ENCODE measurements at places on chromosomes 7 and 10. TPM values are rescaled to one million over a fixed set of nuclear protein-coding genes. Genes with fewer than 3 reads are reported as not detected.

The RSPH10B gene
- total RNA-seq: 0.12 TPM

The STOX1 gene
- 0.12 TPM for total RNA-seq

The PIK3CG gene
- 0.82 TPM for total RNA-seq

The NUTM2D gene
- total RNA-seq: 6.2 TPM

The SPDYE11 gene
- not detected for total RNA-seq

The VPS37D gene
- total RNA-seq: 3.6 TPM

The TMEM26 gene
- total RNA-seq: 0.18 TPM

GRCh38 chr10:87093632-87094372, 841 bp downstream of the GLUD1 start:
- peak; percentile 12 for DNase-seq

- DNase-seq: no peak
Measured at GRCh38 chr10:30294476-30295240, 54.4 kb downstream of the MTPAP start.

GRCh38 chr7:34057956-34058355, 152.6 kb downstream of the BMPER start:
- no peak for DNase-seq

DNA sequence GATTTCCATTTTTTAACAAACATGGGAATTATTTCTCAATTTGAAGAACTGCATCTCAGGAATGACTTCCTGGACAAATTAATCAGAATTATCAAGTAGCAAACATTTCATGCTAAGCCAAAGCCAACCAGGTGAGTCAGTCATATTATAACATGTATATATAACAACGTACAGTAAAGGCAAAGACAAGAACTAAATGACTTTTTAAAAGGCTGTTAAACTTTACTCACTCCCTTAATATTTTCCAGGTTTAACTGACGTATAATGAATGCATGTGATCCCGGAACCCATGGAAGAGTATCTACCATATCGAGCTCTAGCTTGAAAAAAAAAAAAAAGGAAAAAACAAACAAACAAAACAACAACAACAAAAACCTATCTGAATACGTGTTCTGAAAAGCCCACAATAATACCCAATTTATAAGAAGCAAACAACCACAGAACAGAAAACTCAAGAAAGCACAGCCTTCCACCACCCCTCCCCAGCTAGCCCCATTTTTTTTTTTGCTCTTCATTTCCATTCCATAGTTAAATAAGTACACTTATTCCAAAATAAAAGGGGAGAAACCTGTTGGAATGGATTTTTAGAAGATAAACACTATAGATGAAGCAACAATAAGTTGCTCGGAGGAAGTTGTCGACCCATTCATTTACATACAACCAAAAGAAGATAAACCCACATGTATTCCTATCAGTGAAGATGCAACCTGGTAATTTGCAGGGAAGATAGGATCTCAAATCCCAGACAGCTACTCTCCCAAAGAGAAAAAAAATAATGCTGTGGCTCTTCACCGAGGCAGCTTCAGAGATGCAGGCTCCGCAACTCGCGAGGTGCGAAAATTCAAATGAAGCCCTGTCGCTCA, 537 bp downstream of the NAPEPLD start:
- no peak for DNase-seq

- DNase-seq: no peak
Measured at GRCh38 chr10:49184642-49185111, 3.5 kb downstream of the TMEM273 start.

DNA sequence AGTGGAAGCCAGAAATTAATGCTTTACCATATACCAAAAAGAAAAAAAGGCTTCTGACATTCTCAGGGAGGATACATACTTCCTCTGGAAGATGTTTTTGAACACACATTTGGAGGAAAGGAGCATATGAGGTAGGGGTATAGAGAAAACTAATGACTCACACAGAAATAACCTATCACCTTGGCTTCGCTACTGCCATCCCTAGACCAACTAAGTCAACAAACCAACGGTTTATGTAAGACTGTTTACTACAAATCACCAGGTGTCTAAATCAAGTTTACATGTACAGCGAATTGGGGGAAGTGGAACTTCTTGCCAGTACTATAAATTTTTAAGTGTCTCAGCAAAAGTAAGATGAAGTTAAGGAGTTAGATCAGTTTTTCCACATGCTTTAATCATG, 96.9 kb downstream of the NT5C2 start:
- no peak for DNase-seq

DNA sequence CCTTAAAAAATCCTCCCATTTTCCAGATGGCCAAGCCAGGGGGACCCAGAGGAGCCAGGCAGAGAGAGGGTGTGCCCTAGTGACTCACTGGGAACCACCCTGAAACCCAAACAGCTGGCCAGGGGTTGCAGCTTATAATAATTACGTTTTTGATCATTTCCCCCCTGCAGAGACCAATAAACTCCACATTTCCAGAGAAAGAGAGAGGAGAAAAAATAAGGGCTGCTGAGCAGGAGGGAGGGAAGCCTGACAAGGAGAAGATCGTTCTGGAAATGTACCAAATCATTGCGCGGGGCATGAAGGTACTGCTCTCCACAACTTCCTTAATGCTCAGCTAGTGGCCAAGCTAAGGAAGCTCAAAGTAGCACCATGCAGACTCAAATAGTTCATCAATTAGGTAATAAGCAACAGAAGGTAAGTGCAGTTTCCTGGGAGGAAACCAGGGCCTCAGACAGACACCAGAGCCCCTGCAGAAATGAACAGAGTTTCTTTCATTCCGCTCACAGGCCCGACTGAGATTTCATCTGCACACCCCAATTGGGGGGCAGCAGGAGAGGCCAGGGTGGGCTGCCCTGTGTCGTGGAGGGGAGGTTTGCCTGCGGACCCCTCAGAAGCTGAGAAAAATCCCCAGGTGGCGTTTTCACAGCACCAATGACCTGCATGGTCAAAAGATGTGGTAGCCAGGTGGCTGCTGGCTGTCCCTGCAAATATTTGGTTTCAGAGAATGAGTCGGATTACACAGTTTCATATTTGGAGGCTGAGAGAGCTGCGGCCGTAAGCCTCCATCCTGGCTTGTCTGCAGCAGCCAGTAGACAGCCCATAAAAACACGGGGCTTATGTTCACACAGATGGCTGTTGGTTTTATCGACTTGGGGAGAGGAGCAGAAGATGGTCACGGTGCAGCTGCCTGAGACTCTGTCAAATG, 153.2 kb upstream of the LYZL2 start:
- DNase-seq: peak; percentile 63

Measured in astrocyte (in vitro differentiated cells and primary cell).